ENCODE measurements at places on chromosomes 4 and X.
A peak's percentile ranks its signal among the peaks of the same experiment; 100 is the strongest.

DNA sequence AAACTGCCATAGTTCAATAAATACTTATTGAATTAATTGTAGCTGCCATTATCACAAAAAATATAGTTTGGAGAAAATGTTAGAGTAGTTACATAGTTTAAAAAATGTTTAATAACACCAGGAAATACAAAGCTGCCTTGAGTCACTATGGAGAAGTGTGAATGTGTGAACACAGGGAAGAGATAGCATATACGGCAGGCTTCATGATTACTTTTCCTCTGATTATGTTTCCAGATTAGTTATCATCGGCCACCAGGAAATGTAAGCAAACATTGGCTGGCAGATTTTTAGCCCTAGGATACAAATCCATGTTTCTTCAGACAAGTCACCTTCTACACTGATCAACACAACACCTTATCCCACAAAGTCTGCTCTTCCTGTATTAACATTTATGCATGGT, 4.4 kb downstream of the PRDM5 start:
- no peak for DNase-seq

DNA sequence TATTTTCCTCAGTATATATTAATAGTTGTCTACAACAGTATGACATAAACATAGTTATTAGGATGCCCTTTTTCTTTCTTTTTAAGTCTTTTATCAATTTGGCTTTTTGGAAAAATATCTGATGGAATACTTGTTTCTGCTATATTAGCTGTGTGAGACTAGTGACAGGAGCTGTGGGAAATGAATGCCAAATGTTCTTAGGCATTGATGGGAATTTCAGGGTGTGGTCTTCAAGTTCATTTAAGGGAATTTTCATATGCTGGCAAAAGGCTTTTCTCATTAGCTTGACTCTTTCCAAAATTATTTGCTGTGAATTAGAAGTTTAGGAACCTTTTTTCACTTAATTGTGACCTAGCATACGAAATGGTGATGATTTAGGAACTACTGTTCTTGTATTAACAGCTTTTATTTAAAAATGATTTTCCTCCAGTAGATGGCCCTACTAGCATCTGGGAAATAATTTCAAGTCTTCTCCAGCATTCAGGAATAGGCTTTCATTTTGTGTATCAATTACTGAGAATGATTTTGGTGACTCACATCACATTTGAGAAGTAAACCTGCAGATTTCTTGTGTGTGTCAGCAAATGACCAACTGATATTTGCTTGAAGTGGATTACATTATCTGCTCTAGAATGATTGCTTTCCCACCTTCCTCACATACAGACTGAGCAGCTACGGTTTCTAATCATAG, 70.9 kb downstream of the HTT start:
- peak; percentile 34 for DNase-seq

- no peak for DNase-seq
Observed at GRCh38 chr4:5009796-5010195, 9.5 kb downstream of the CYTL1 start.

- DNase-seq: no peak
Observed at GRCh38 chr4:84298023-84298718, 200.9 kb downstream of the NKX6-1 start.

- DNase-seq: no peak
Observed at GRCh38 chr4:174036576-174036975, 246.9 kb downstream of the FBXO8 start.

GRCh38 chr4:111011458-111011857, 388.6 kb upstream of the PITX2 start:
- DNase-seq: no peak

- DNase-seq: no peak
Observed at GRCh38 chr4:169795585-169795984, 37.8 kb upstream of the HPF1 start.

- no peak for DNase-seq
Observed at GRCh38 chrX:53511322-53511721, 77.2 kb upstream of the HSD17B10 start.

DNA sequence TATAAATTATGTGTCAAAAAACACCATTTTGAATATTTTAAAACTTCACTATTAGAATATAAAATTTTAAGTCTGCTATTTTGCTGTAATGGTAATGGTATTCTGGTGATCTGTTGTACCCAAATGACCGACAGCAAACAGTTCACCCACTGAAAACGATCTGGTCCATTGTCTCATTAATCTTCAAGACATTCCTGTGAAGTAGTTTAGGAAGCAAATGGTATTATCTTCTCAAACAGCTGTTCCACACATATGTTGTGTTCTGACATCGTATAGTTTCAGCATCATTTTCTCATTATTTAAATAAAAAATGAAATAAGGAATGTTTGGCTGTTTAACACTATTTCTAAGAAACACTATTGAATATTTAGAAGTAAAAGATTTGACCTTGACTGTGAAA, 98.1 kb downstream of the WWC2 start:
- DNase-seq: no peak

DNA sequence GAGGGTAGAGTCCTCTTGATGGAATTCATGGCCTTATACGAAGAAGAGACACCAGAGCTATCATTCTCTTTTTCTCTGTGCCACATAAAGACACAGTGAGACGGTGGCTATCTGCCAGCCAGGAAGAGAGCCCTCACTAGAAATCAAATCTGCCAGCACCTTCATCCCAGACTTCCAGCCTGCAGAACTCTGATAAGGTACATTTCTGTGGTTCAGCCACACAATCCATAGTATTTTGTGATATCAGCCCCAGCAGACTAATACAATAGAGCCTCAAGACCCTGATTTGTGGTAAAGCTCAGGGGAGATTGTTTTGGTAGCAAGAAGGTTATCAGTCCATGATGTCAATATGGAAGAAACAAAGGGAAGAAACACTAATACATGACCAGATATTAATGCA, 1213.2 kb downstream of the NLGN4X start:
- DNase-seq: no peak

DNA sequence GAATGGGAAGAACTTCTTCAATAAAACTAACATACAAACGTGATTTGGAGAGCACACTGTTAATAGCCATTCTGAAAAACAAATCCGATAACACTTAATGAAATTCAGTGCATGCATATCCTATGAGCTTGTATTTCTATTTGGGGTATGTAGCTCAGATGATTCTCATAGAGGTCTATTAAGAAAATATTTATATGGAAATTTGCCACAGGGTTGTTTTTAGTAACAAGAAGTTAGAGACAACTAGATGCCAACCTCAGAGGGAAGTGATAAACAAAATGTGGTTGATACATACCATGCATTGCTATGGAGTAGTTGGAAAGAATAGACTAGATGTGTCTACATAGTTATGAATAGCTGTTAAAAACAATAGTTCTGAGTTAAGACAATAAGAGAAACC, 395.8 kb upstream of the MAGEB18 start:
- DNase-seq: no peak

DNA sequence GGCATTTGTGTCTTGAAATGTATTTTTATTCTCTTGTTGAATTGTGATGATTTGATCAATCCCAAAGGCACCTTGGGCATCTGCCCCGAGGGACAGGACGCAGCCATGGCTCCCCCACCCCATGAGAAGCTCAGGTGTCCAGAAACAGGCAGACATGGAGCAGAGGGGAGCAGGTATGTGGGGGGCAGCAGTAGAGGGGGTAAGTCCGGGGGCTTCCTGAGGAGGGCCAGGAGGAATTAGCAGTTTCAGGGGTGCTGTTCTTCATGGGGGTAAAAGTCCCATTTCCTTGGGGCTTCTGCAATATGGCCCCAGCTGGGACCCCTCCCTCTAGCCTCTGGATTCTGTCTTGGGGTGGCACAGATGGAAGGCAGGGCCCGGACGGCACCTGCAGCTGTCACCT, 67.0 kb upstream of the HMX1 start:
- no peak for DNase-seq

- DNase-seq: no peak
Observed at GRCh38 chrX:20620306-20620705, 353.6 kb upstream of the RPS6KA3 start.

DNA sequence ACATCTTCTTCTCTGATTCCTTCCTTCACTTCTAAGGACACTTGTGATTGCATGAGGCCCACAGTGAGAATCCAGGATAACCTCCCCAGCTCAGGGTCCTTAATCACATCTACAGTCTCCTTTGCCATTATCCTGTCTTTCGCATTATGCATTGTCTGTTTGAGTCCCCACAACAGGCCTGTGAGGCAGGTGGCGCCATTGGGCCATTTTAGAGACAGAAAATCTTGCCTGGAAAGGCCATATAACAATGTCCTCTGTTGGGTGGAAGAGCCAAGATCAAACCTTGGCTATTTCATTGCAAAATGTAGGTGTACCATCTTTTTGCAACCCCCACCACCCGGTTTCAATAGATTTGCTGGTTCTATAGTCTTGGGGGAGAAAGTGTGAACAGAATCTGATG, 11.8 kb upstream of the DCUN1D4 start:
- no peak for DNase-seq

GRCh38 chrX:150872773-150873336, 25.6 kb downstream of the CD99L2 start:
- no peak for DNase-seq

DNA sequence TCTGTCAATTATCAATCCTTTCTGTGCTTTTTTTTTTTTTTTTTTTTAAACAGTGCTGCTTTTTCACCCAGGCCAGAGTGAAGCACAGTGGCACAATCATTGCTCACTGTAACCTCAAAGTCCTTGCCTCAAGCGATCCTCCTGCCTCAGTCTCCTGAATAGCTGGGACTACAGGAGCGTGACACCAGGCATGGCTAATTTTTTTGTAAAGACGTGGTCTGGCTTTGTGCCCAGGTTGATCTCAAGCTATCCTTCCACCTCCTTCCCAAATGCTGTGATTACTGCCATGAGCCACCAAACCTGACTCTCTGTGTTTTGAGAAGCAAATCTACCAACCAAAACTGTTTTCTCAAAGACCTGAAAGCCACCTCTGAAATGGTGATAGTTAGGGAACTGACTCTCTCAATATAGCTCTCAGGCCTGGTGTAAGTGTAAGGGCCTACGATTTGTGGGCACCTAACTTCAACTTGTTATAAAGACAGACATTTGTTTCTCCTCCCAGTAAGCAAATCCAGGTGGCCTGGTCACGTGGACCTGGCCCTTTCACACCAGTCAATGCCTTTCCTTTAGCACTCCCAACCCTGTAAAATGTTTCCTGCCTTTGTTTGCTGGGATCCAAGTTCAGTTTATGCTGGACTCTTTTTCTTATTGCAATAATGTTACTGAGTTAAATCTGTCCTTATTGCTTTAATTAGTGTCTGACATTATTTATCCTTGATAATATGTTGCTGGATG, 2015.9 kb downstream of the PCDH7 start:
- no peak for DNase-seq

- no peak for DNase-seq
Observed at GRCh38 chr4:92234393-92235176, 69.2 kb upstream of the GRID2 start.

GRCh38 chrX:154800478-154801210, 4.6 kb downstream of the MPP1 start:
- no peak for DNase-seq

DNA sequence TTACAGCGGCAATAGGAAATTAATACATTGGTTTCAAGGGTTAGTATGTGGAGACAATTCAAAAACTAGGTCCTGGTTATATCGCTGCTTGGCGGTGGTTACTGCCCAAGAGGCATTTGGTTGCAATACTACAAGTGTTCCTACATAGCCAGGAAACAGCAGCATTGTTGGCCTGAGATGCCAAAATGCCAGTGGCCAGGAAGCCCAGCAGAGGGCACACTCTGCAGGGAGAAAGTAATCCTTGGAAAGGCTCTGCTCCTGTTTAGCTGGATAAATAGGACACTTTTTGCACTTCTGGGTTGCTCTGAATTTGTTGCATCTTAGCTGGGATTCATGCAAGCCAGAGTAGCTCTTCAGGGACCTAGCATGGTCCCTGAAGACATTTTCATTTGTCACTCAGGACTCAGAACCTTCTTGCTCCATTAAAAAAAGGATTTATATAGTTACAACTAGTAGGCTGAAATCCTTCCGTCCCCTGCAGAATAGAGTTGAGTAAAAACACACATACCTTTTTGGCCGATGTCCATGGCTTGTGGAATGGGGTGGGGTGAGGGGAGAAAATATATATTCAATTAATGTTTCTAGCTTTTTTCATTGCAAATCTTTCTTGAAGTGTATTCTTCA, 8.1 kb upstream of the GPR119 start:
- peak; percentile 56 for DNase-seq

GRCh38 chr4:111988514-111988913, 156.7 kb upstream of the FAM241A start:
- DNase-seq: no peak

- DNase-seq: no peak
Observed at GRCh38 chr4:128516301-128516969, 228.8 kb upstream of the PGRMC2 start.

GRCh38 chr4:169103966-169104412, 93.9 kb upstream of the CBR4 start:
- no peak for DNase-seq

GRCh38 chr4:2269618-2270163, 7.8 kb upstream of the MXD4 start:
- DNase-seq: no peak

DNA sequence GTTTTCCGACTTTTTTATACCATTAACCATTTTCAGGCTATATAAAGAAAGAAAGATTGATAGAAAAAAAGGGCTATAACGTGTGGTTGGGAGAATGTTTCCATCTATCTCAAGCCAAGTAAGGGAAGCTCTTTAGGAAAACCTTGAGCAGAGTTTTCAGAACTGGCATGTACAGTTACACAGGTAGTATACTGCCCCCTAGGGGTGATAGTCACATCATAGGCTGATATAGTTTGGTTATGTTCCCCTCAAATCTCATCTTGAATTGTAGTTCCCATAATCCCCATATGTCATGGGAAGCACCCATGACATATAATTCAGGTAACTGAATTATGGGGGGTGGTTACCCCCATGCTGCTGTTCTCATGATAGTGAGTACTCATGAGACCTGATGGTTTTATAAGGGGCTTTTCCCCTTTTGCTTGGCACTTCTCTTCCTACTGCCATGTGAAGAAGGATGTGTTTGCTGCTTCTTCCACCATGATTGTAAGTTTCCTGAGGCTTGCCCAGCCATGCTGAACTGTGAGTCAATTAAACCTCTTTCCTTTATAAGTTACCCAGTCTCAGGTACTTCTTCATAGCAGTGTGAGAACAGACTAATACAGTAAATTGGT, 186.8 kb downstream of the TMA16 start:
- peak; percentile 9 for DNase-seq

GRCh38 chrX:128518508-128518907, 466.3 kb upstream of the ACTRT1 start:
- no peak for DNase-seq

DNA sequence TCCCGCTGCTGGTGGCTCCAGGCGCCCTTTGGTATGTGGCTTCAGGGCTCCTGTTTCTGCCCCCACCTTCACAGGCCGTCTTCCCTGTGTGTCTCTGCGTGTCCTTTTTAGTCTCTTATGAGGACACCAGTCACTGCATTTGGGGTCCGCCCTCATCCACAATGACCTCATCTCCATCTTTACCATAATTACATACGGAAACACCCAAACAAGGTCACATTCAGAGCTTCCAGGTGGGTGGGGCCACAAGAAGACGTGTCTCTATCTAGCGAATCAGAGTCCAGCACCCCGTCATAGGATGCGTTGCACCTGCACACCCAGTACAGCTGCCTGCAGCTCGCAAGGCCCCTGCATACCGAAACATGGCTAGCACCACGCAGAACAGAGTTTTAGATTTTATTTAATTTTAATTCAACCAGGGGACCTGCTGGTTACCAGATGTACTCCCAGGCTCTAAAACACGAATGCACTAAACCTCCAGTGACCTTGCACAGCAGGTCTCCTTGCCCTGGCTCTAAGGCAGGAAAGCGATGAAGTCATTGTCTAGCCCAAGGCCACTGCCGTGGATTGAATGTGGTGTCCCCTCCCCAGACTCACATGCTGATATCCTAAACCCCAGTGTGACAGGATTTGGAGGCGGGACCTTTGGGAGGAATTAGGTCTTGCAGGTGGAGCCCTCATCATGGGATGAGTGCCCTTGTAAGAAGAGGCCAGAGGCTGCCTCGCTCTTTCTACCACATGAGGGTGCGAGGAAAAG, 30.3 kb downstream of the ABLIM2 start:
- no peak for DNase-seq

Measured in hippocampal formation (tissue), 2 donors.